Fibroblast of the aortic adventitia (primary cell): ENCODE measurements at places on chromosomes 3 and 15. TPM values are rescaled to one million over a fixed set of nuclear protein-coding genes. Genes with fewer than 3 reads are reported as not detected.

The GOLGA6A gene
- total RNA-seq = not detected in 2 replicates

The CLDN18 gene
- total RNA-seq = not detected in 2 replicates

The POPDC2 gene
- total RNA-seq = 0.27 and 1.6 TPM in 2 replicates

The ADPRH gene
- total RNA-seq = 3.8 and 4.1 TPM in 2 replicates

The CCRL2 gene
- total RNA-seq = 0.54 TPM in 1 of 2 replicates, not detected in the other
